Stimulated activated memory B cell treated with anti-CD40 and anti-IgM and Interleukin-4, amounts not matched to agents 10 μg/mL and 1 μg/mL and 100 μg/mL, for 72 hours (primary cell): ENCODE measurements at places on chromosomes 4 and X.

DNA sequence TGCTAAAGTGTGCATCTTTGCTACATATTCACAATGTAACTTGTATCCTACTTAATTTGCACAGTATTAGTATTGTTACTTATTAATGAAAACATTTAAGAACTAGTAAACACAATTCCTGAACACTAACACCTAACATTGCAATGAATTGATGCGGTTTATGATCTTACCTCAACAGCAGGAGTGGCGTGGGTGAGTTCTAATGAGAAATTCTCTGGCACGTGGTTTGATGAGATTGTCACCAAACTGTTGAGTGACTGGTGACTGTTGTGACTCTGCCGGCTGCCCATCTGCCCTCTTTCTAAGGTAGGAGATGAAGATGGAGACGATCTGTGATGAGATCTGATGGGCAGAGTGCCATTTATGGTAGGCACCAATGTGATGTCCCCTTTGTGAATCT is 2.9 kb downstream of the PCDH18 start:
- no peak for ATAC-seq

GRCh38 chr4:40395908-40396793 is 61.0 kb downstream of the CHRNA9 start:
- ATAC-seq: no peak

DNA sequence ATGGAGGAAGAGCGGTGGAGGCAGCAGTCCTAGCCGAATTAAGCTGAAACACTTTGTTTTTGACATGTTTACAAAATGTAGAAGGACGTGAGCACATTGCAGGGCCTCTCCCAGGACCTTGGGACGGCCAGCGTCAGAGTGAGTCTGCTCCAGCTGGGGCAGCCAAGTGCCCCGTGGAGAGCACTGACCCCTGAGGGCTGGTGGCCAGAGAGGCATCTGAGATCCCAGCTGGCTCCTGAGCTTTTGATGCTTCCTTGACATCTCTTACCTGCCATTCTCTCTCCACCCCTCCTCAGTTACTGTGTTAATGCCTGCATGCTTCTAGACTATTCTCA is 24.7 kb downstream of the NAT8L start:
- no peak for ATAC-seq

DNA sequence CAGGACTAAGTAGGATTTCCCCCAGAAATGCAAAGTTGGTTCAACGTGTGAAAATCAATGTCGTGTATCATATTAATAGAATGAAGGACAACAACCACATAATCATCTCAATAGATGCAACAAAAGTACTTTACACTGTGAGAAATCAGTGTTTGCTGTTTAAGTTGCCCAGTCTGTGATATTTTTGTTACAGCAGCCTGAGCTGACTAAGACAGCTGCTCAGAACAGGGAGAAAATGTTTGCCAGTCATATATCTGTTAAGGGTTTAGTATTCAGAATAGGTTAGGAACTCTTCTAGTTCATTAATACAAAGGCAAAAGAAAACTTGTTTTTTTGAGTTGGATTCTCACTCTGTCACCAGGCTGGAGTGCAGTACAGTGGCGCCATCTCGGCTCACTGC is 12.5 kb downstream of the MAEA start:
- no peak for ATAC-seq

DNA sequence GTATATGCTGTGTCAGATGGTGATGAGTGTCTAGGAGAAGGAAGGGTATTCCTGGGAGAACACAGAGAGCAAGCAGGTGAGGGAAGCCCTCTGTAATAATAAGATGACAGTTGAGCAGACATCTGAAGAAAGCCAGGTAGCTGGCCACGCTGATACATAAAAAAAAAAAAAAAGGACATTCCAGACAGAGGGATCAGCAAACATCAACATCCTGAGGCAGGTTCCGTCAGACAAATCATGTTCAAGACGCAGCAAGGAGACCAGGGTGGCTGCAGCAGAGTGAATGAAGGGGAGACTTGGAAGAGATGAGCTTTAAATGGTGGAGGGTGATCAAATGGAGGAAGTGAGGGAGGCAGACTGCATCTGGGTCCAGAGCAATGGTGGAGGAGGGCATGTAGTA is 97.6 kb upstream of the ANXA3 start:
- ATAC-seq: no peak

DNA sequence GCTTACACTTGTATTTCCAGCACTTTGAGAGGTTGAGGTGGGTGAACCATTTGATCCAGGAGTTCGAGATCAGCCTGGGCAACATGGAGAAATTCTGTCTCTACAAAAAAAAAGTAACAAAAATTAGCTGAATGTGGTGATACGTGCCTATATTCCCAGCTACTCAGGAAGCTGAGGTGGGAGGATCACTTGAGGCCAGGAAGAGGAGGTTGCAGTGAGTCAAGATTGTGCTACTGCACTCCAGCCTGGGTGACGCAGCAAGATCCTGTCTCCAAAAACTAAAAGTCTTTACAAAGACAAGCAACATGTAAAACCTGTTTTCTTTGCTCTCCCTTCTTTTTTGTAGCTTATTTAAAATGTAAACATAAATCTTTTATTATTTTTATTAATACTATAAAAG is 1156.1 kb downstream of the FAT4 start:
- no peak for ATAC-seq

DNA sequence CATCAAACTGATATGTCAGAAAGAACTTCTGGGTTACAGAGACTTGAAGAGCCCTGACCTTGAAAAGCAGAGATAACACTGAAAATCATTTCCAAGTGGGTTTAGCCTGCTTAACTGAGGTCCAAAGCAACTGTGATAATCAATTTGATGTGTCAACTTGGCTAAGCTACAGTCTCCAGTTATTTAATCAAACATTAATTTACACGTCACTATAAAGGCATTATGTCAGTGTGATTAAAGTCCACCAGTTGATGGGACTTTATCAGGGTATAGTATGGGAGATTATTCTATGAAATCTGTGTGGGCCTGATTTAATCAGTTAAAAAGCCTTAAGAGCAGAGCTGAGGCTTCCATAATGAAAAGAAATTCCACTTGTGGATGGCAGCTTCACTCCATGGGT is 69.1 kb upstream of the PRSS48 start:
- ATAC-seq: no peak

DNA sequence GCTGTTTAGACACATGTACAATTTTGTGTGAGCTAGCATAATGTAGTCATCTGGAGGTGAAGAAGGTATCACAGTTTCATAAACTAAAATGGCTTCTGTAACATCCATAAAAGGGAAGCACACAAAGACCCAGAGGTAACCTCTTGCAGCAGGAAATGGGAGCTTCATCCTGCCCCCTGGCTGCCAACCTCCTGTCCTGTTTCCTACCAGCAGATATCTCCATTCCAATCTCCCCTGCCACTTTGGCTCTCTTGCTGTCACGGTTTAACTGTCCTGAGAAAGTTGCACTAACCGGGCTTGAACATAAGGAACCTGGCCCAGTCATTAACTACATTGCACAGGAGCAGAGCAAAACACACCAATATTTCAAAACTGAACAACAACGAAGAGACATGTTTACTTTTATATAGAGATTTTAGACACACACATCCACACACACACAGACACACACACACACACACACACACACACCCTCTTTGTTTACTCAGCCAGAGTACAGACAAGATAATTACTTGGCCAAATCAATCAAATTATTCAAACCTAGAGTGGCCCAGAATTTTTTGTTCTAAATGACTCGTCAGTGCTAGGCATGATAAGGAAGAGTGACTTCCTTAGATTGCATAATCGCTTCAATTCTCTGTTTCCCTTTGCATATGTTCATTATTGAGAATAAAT is 24.2 kb downstream of the MID2 start:
- ATAC-seq: no peak

DNA sequence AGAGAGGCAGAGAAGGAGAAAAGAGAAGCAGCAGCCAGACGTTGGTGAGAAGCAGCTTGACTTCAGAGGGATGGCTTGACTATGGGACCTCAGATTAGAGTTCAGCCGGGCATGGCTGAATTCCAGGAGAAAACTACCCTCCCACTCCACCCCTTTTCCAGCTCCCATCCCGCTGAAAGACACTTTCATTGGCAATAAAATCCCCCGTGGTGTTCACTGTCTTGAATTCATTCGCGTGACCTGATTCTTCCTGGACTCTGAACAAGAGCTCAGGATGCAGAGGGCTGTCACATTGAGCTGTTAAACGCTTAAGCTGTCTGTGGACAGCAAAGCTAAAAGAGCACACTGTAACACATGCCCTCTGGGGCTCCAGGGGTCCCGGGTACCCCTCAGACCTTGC is 1575.3 kb upstream of the AGA start:
- no peak for ATAC-seq
